Breast epithelium (tissue), 4 donors: ENCODE measurements at places on chromosomes 3 and 15.
A peak's percentile ranks its signal among the peaks of the same experiment; 100 is the strongest.

GRCh38 chr3:173354124-173354523 lies 43.4 kb upstream of the NLGN1 start:
- DNase-seq: no peak

DNA sequence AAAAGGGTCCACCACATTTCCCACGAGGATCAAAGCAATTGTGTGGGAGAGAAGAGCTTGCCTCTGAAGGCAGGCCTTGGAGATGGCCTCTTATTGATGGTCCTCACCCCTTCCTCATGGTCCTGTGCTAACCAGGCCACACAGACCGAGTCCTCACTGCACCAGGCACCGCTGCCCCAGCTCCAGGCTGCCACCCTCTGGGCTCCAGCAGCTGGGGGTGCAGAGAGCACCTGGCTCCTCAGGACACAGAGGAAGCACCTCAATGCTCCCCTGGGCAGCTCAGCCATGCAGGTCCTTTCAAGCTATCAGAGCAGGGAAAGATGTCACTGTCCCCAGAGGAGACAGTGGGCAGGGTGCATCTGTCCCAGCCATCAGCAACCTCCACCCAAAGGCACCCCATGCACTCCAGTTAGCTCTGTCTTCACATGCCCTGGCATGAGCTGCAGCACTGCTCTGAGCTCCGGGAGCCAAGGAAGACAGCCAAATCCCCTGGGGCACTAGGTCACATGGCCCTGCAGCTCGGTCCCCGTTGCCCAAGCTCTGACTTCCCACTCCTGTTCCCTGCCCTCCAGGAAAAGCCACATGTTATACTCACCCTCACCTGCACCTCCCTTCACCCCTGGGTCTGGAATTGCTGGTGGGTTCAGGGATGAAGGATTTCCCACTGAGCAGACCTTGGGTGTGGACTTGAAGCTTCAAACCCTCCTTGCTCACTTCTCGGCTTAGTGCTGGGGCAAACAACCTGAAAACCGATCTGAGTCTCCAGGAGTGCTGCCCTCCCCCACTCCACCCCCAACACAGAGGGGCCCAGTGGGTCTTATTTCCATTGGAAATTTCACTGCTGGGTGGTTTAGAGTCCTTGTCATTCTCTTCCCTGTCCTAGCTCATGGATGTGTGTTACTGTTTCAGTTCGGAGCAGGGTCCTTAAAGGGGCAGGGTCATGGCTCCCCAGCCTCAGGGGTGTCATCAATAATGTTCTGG lies 32.6 kb downstream of the ALS2CL start:
- no peak for DNase-seq

DNA sequence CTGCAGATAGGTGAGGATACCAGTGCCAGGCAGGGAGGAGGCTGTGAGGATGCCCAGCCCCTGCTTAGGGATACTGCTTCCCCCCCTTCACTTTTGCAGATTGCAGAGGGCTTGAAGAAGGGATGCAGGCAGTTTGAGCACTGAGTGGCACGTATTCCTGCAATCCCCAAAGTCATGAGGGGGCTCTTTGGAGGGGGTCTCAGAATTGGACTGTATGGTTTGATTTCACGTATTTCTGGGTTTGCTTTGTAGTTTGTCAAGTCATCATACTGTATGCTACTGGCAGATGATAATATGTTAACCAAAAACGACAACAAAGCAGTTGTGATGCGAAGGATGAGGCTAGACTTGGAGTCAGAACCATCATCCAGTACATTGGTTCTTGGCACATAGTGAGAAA lies 28.1 kb downstream of the CHST14 start:
- no peak for DNase-seq

DNA sequence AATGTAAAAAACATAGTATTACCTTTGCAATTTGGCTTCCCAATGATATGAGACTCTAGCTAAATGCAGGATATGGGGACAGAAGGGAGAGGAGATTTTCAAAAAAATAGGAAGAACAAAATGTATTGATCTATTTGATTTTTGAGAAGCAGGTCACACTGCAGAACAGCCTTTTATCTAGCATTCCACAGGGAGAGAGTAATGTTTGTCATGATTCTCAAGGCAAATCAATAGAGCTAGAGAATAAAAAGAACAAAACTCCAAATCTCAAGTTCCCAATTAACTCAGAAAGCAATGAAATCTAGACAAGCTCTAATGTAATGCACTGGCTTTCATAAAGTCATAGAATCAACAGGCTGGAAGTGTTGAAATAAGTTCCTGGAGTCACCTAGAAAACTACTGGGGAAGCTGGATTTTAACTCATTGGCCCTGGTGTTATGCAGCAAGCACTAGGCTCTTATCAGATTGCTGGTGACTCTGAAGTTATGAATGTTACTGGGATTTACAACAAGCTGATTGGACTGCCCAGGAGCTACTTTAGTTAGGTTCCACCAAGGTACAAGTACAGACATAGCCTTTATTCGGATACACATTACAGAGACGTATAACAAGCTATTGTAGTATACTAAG lies 442.8 kb downstream of the FGF12 start:
- DNase-seq: no peak

DNA sequence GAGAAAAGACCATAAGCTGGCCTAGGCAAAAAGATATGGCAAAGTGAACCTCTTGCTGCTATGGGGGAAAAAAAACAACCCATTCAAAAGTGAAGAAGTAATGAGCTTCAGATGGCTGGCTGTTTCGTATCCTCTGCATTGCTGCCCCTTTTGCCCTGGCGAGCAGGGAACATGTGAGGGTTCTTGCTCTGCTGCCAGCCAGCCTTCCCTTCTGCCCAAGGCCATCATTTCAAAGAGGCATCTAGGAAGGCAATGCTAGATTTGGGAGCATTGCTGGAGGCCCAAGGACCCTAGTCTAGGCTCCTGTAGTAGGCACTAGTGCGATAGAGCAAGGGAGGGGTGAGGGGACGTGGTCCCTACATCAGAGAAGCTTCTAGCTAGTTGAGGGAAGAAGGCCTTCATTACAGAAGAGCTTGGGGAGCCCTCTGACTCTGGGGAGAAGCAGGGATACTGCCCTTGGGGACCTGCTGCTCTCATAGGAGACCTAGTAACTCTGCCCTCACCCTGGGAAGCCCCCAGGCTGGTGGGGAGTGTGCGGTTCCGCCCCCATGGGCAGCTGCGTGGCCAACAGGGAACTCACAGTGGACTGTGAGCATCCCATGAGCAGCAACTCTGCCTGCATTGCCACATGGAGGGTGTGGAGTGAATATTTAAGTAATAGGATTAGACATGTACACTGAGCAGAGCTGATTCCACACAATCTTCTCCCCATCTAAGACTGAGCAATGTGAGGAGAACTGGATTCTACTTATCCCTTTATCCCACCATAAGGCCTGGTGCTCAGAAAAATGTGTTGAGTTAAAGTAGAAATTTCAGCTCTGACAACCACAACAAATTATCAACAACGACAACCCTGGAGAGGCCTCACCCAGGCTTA lies 21.3 kb downstream of the ITGA11 start:
- peak; percentile 7 for DNase-seq

GRCh38 chr3:32937331-32937730 lies 14.1 kb upstream of the CCR4 start:
- DNase-seq: no peak

GRCh38 chr3:32392536-32393302 lies 1.1 kb downstream of the CMTM7 start:
- DNase-seq: peak; percentile 64

DNA sequence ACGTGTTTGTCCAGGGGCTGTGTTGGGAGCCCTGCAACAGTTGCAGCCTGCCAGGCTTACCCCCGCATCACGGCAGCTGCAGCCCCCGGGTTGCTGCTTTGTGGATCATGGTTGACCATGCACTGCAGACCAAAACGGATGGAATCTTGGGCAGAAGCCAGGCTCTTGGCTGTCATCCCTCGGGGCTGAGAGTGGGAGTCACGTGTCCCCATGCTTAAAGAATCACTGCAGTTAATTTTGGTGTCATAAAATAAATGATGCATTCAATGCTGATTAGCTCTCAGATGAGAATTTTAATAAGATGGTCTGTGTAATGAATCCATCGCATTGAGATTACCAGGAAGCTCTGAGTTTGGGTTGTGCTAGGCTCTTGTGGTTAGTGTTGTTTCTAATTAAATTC lies 115.6 kb downstream of the CHDH start:
- no peak for DNase-seq

- no peak for DNase-seq
Measured at GRCh38 chr3:9686050-9686550, 17.5 kb upstream of the CPNE9 start.

DNA sequence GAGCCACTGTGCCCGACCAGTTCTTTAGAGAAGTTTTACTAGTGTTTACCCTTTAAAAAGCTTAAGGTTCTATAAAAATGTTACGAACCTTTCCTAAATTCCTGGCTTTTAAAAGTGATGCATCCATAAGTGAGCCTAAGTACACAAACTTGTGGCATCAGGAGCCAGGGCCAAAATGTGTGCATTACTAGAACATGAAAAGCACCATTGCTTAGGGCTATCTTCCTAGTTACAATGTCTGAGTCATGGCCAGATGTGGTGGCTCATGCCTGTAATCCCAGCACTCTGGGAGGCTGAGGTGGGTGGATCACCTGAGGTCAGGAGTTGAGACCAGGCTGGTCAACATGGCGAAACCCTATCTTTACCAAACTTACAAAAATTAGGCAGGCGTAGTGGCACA lies 39.9 kb downstream of the LEO1 start:
- no peak for DNase-seq

DNA sequence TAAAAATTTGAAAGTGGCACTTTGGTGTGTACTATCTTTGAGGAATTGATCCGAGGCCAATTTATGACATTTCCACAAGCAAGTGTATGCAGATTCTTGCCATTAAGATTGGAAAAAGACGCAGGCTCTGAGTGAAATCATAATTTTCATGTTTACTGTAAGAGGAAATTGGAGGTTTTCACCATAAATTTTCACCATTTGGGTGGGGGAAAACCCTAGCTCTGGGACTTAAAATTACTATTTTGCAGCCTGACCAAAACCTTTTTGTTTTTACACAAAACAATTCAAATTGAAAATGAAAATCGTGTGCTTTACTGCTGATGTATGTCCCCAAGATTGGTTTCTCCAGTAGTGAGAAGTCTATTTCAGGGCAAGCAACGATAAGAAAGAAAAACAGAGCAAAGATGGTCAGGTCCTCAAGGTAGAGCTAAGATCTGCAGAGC lies 282.6 kb downstream of the FOXP1 start:
- DNase-seq: no peak

GRCh38 chr3:62888180-62888579 lies 13.0 kb upstream of the CADPS start:
- no peak for DNase-seq

- no peak for DNase-seq
Measured at GRCh38 chr15:50318697-50319096, 36.3 kb downstream of the GABPB1 start.

- DNase-seq: no peak
Measured at GRCh38 chr3:141994856-141995255, 118.4 kb downstream of the ATP1B3 start.

GRCh38 chr3:138049157-138049919 lies 39.4 kb downstream of the CLDN18 start:
- DNase-seq: no peak

- no peak for DNase-seq
Measured at GRCh38 chr15:88727439-88727838, 75.8 kb upstream of the ACAN start.

DNA sequence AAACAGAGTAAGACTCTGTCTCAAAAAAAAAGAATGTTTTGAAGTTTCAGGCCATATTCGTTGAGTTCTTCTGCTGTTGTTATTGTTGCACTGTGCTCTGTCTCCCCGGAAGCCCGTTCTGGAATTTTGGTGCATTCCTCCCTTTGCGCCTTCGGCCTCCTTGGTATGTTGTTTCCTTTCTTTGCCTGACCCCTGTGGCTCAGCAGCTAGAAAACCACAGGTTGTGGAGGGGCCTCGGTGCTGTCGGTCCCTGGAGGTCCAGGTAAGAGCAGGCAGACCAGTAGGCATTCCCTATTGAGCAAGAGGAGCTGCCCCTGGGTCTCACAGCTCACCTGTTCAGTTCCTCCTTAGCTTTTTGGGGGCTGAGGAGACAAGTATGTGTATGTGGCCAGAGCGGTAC lies 51.0 kb upstream of the DLG1 start:
- DNase-seq: no peak

DNA sequence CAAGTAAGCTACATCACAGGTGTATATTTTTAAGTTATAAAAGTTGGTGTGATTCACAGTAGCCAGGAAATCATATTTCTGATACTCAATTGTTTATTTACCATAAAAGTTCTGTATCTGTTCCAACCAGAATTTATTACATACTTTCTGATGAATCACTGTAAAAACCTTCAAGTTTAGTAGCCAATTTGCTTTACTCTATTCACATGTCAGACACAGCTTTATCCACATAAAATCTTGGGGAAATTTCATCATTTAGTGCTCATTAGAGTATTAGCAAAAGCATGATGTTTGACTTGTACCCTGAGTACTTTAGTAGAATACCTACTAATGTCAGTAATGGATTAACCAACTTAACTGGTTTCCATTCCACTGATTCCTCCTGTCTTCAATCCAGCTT lies 249.8 kb downstream of the POLQ start:
- no peak for DNase-seq

GRCh38 chr15:67013696-67014095 lies 51.7 kb upstream of the SMAD3 start:
- DNase-seq: no peak

- no peak for DNase-seq
Measured at GRCh38 chr3:33358172-33358781, 81.0 kb downstream of the FBXL2 start.

DNA sequence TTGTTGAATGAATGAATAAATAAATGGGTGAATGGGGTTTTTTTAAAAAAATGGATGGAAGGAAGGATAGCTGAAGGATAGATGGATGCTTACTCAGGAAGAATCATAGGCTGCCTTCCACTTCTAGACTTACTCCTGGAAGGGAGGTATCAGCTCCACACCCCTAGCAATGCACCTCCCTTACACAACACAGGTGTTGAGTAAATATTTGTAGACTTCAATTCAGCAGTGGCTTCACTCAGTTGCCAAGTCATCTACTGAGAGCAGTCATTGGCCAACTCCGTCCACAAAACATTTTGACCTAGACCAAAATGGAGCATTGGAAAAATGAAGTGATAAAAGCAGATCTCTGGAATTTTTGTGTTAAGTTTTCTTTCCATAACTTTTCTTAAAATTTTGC lies 65.5 kb upstream of the ST8SIA2 start:
- DNase-seq: no peak

DNA sequence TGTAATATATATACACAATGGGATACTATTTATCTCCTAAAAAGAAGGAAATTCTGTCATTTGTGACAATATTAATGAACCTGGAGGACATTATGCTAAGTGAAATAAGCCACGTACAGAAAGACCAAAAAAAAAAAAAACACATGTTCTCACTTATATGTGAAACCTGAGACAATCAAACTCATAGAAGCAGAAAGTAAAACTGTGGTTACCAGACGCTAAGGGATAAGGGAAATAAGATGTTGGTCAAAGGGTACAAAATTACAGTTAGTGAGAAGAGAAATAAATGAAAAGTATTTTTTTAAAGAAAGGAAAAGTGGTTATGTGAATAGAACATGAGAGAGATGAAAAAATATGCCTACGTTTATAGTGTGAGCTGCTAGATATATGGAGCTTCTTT lies 101.1 kb downstream of the CPNE4 start:
- DNase-seq: no peak
